Effector memory CD4-positive, alpha-beta T cell (primary cell): ENCODE measurements at places on chromosomes 16 and 17.
A peak's percentile ranks its signal among the peaks of the same experiment; 100 is the strongest.

- DNase-seq: no peak
These were observed 41.4 kb downstream of the DDX19A start for GRCh38 chr16:70388006-70388680.

- DNase-seq: no peak
These were observed 9.2 kb downstream of the TAF1C start for GRCh38 chr16:84177741-84178073.

DNA sequence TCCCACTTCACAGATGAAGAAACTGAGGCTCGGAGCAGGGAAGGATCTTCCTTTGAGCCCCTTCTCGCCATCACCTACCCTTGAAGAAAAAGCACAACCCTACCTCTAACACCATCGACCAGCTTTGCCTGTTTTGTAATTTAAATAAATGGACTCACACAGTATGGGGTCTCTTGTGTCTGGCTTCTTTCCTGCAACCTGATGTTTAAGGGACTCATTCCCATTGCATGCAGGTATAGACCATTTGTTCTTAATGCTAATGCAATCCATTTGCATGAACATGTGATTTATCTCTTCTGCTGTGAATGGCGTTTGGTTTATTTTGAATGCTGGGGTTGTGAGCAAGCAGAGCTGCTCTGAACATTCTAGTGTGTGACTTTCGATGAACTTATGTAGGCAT, 150.8 kb upstream of the FOXF1 start:
- no peak for DNase-seq

- DNase-seq: no peak
These were observed 39.9 kb downstream of the USP32 start for GRCh38 chr17:60352071-60352470.

DNA sequence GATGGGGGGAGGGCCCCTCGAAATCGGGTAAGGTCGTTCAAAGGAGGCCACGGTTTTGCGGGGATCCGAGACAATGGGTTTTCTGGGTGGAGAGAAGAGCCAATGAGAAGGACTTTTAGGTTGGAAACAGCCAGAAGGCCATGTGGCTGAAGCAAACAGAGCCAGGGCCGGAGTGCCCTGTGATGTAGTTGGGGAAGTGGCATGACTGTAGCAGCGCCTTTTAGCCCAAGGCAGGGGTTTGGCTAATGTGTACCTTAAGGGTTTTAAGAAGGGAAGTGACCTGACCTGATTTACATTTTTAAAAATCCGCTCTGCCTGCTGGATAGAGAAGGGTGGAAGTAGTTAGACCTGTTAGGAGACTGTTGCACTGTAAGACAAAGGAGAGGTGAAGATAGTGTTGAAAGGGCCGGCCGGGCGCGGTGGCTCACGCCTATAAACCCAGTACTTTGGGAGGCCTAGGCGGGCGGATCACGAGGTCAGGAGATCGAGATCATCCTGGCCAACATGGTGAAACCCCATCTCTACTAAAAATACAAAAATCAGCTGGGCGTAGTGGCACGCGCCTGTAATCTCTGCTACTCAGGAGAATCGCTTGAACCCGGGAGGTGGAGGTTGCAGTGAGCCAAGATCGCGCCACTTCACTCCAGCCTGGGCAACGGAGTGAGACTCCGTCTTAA, 1.0 kb downstream of the LYRM1 start:
- DNase-seq: peak; percentile 0

DNA sequence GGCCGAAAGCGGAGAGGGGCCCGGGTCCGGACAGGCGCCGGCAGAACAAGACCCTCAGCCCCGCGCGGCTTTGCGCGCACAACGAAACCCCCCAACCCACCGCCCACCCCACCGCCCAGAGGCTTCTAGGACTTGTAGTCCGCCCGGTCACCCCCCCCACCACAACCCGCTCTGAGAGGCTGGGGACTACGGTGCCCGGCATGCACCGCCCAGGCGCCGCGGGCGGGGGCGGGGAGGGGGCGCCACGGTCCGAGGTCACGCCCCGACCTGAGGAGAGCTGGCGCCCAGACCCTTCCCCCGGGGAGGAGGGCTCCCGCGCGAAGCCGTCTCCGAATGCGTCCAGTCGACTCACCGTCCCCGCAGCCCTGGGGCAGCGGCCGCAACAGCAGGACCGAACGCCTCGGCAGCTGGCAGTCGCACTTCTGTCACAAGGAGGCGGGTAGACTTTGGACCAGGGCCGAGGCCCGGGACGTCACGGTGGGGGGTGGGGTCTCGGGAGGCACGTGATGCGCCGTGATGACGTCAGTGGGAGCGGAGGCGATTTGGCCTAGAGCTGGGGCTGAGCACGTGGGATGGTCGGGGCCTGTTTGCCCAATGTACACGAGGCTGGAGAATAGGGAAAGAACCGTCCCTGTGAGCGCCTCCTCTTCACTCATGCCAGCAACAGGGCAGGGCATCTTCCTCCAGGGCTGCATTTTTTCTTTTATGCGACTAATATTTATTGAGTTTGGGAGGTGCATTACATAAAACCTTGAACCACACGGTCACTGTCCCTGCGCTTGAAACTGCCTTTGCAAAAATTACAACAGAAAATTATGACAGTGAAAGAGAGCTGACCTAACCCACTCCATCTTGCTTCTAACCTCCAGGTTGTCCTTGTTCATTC, at the start of gene CDIP1:
CDIP1 (minus strand) TSS at position 424 of the 886 bp plus-strand sequence. CDS start 24,643 bp downstream, outside the sequence.
- peak; percentile 90 for DNase-seq

DNA sequence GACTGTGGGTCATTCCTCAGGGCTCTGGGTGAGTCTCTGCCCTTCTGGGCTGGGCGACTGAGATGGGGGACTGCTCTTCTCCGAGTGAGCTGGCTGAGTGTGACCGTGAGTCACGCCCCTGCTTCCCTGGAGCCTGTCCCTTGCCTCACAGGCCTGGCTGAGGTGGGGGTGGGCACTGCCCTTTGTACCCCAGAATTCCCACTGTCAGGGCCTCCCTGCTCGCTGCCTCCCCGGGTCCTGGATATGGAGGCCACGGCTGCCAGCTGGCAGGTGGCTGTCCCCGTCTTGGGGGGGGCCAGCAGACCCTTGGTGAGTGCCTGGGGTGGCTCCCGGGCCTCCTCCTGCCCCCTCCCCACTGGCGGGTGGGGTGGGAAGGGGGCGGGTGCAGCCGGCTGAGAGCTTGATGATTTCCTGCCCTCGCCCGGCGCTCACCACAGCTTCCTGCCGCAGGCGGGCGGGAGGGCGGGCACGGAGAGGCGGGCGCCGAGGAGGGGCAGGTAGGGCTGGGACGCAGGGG, at the start of gene LAT:
LAT (plus strand) TSS at position 434 of the 517 bp plus-strand sequence. CDS start 366 bp downstream, outside the sequence.
- peak; percentile 66 for DNase-seq

DNA sequence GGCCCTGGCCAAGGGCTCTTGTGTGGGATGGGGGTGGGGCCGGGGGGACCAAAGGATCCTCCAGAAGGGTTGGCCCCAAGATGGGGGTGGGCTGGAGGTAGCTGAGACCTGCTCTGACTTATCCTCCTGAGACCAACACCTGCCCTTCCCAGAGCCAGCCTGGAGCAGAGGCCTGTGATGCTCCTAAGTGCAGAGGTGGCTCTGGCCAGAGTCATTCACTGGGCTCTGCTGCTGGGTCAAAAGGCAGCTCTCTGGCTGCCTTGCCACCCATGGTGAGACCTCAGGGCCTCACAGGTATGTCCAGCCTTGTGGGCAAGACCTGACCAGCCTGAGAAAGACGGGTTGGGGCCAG, 393 bp downstream of the SERPINF2 start:
- DNase-seq: no peak

GRCh38 chr17:70352834-70353233, 183.5 kb downstream of the KCNJ2 start:
- no peak for DNase-seq

DNA sequence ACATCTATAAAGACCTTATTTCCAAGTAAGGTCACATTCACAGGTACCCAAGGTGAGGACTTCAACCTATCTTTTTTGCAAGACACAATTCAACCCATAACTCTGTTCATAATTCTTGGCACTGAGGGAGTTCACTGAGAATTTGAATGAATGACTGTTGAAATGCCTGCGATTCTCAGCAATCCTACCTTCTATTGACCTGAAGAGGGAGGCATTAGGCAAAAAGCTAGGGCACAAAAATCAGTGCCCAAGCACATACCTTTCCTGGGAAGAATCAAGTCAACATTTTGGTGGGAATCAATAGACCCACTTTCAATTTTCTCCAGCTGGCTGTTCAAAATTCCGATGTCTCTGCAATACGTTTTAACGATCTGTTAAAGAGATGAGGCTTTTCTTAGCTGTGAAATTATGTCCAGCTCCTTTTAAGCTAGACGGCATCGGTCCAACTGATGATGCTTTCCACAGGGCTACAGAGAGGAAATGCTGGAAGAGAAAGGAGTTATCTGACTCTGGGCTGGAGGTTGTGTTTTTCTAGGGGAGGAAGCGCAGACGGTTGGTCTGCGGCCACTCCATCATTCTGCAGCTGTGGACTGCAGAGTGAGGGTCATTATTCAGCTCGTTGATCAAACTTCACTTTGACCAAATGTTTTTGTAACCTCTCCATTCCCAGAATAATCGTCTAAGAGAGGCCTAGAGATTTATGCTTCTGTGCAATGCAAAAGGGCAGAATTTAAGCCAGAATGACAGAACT, 25.2 kb downstream of the BCO1 start:
- no peak for DNase-seq

DNA sequence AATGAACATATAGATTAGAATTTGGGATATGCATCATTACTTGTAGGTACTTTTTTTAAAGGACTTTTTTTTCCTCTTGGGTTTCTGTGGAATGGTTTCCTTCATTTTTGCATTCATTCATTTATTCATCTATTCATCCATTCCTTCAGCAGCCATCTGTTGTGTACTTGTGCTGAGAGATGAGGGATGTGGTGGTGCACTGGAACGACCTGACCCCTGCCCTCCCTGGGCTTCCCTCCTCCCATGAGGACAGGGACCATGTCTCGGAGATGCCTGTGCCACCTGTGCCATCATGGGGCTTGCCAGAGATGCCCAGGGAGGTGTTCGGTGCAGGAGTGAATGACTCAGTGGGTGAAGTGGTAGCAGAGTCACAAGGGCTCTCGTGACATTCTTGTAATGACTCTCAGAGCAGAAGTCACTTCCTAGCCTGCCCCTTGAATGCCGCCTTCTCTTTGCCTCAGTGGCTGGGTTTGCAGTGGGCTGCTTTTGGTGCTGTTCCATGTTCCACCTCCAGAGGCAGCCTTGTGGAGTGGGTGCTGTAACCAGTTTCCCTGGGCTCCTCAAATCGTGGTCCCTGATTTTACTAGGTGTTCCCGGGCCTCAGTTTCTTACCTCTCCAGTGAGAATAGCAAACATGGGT, 43.9 kb downstream of the CLEC16A start:
- DNase-seq: peak; percentile 18

DNA sequence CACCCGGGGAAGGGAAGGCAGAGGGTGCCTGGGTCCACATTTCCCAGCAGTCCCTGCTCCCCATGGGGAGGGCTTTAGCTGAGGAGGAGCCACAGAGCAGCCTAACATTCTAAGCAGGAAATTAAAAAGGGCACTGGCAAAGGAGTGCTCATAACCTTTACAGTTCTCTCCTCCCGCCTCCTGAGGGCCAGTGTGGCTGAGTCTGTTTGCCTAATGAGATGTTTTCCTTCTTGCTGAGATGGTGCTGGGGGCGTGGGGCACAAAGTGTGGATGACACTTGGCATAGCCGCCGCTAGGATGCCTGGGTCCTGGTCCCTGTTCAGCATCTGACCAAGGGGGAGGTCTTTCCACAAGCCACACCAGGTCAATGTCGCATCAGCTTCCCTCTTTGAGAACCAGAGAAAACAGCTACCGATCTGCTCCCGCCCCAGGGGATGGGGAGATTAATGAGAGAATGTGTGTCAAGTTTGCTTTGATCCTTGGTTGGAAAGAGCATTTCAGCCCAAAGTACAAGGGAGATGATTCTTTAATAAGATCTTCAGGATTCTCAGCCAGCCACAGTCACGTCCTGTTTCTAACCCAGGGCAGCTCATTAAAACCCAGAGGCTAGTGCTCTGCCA, 5.8 kb downstream of the KIF18B start:
- no peak for DNase-seq
